ENCODE measurements at places on chromosomes 7 and 10.

DNA sequence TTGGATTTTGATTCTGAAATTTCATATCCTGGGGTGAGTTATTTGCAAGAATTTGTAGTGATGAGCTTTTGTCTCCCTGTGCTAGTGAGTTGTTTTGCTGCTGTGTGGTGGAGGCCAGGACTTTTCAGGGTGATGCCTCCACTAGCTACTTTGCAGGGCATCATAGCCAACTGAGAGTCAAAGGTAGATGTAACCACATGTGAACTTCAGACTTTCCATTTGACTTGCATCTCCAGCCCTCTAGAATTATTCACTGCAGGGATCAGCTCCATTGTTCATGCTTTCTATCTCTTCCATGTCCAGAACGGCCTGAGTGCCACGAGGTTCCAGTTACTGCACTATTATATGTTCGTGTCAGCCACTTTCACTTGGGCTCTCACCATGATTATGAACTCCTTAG lies 534.3 kb downstream of the GRM8 start:
- DNase-seq, result no peak

GRCh38 chr7:74684473-74684872 lies 27.0 kb downstream of the GTF2I start:
- no peak for DNase-seq

GRCh38 chr7:79240413-79240812 lies 213.1 kb downstream of the MAGI2 start:
- DNase-seq, result no peak

DNA sequence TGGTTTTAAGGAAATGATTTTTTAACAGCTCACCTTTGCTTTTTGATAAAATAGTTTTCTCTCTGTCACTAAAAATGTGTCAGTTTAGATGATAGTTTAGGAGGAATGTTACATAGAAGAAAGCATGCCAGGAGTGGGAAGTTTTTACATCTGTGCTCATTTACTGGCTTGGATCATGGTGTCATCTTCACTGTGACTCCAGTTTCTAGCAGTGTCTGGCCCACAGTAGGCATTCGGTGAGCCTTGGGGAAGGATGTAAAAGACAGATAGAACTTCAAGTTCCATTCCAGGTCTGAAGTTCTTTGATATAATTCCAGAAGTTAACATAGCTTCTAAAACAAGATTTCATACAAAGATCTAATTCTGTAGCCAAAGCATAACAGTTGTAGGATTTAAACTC lies 259.2 kb downstream of the BICC1 start:
- DNase-seq, result no peak

DNA sequence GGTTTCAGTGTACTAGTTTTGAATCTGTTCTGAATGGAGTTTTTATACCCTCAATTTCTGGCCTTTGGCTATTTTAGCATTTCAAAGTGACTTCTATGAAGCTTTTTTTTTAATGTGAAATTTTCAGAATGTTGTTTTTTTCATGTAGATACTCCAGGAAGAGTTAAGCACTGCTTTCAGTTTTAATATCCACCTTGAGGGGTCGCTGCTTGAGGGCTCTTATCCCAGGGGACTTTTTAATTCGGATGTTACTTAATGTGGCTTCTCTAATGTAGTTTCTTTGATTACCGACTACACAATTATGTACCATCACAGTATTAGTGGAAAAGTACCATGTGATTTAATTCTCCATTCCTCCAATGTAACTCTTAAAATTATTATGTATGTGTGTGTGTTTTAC lies 5.2 kb downstream of the IFIT5 start:
- no peak for DNase-seq

GRCh38 chr7:23098460-23098859 lies 7.1 kb upstream of the KLHL7 start:
- no peak for DNase-seq

DNA sequence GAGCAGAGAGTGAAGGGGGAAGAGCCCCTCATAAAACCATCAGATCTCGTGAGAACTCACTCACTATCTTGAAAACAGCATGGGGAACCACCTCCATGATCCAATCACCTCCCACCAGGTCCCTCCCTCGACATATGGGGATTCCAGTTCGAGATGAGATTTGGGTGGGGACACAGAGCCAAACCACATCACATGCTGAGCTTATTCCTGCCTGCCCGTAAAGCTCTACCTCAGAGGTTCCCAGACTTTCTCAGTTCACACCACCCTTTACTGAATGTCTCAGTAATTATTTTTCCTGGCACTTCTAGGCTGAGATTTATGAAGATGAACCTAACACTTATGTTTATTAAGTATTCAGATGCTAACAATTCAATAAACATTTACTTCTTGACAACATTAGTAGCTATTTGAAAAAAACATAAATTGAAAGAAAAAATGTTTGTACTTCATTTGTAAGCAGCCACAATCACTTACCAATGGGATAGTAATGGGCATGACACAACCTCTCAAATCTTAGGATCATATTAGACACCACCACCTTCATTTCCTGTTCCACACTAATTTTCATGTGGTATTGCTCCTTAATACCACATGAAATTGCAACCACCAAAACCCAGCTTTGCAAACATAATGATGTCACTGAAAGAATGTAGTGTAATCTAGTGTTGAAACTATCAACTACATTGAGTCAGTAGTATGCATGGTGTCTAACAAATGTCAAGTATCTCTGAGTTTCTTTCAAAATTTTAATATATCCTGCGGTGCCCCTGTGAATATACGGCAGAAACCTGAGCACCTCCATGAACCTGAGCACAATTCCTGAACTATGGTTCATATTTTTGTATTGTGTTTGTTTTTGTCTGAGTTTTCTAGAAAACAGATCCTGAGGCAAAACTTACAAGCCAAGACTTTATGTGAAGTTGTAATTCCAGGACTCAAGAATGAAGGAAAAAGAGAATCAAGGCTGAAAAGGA lies 4.5 kb upstream of the DGKI start:
- DNase-seq, result no peak

GRCh38 chr10:95405655-95406054 lies 114.9 kb upstream of the PDLIM1 start:
- no peak for DNase-seq

GRCh38 chr10:102669206-102670064 lies 25.2 kb downstream of the TRIM8 start:
- no peak for DNase-seq

DNA sequence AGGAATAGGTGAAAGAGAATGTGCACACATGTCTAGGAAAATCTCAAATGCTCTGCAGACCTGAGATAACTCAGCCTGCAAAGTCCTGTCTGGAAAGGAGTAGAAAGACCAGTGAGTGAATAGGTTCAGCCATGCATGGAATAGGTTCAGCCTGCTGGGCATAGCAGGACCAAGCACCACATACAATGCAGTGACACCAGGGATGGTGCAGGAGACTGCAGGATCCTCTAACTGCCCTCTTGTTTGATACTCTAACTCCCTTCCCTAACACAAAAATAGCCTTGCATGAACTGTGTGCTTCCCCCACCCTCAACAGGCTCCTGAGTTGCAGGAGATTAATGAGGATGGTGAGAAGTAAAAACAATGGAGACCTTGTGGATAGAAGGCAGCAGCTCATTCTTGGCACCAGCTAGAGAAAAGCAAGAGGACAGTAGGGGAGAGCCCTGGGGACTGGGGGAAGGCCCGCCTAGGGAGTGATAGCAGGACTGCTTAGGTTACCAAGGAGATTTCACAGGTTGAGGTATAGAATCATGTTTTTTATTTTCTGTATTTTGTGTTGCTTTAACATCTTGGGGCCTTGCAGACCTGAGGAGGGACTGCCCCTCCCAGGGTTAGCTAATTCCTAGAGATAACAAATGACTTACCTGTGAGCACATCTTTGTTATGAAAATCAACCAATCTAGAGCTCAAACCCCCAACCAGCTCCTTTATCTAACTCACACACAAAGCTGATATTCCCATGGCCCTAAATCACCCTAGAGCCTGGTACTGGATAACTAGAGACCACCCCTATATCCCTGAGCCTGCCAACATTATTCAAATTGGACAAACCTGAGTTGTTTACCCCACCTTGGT lies 187.8 kb downstream of the PLPP4 start:
- DNase-seq, result no peak

- no peak for DNase-seq
These were observed 133.0 kb downstream of the FGFR2 start for GRCh38 chr10:121465215-121465614.

All from activated T-cell treated with anti-CD3 and anti-CD28 coated beads for 48 hours (primary cell).